ENCODE measurements at places on chromosomes 11 and 22. TPM values are rescaled to one million over a fixed set of nuclear protein-coding genes. Genes with fewer than 3 reads are reported as not detected.
A peak's percentile ranks its signal among the peaks of the same experiment; 100 is the strongest.

GRCh38 chr22:47918276-47918921 is 1155.9 kb downstream of the TBC1D22A start:
- peak; percentile 33 for DNase-seq

GRCh38 chr22:37741312-37741795 is 44.5 kb downstream of the TRIOBP start:
- DNase-seq, result peak; percentile 98

GRCh38 chr11:8091721-8092120 is 10.7 kb downstream of the TUB start:
- no peak for DNase-seq

GRCh38 chr11:125314276-125315078 is 149.9 kb downstream of the PKNOX2 start:
- no peak for DNase-seq

GRCh38 chr11:67120881-67121710 is 2.0 kb downstream of the KDM2A start:
- peak; percentile 38 for DNase-seq

The C1QTNF5 gene
- total RNA-seq, result 24.8 TPM

The SEC14L6 gene
- 0.21 TPM for total RNA-seq

The TMEM191C gene
- not detected for total RNA-seq
